Breast epithelium (tissue), 4 donors: ENCODE measurements at places on chromosomes 7 and 10. TPM values are rescaled to one million over a fixed set of nuclear protein-coding genes. Genes with fewer than 3 reads are reported as not detected.

DNA sequence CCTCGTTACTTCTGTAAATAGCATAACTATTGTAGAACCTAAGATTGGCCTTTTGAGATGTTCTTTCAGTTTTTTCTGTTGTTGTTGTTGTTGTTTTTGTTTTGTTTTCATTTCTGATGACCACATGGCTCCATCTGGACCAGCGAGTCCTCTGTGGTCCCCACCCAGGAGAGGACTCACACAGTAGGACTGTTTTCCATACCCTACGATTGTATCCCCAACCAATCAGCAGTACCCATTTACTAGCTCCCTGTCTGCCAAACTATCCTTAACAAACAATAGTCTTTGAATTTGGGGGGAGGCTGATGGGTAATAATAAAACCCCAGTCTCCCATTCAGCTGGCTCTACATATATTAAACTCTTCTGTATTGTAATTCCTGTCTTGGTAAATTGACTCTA lies 329.5 kb downstream of the SEMA3D start:
- no peaks in the 10 kb centered on the region for H3K27me3 ChIP-seq
- H3K4me1 ChIP-seq: no peaks in the 10 kb centered on the region
- no peak overlapping the region for H3K27ac ChIP-seq
- DNase-seq: no peak
- no peak overlapping the region for H3K4me3 ChIP-seq

- no peak overlapping the region for H3K27ac ChIP-seq
- no peaks in the 10 kb centered on the region for H3K27me3 ChIP-seq
- no peaks in the 10 kb centered on the region for H3K36me3 ChIP-seq
- no peak overlapping the region for H3K4me3 ChIP-seq
- DNase-seq: no peak
These were observed 9.7 kb upstream of the MKRN1 start for GRCh38 chr7:140489026-140489359.

CUEDC2 gene
- 49.8 TPM for total RNA-seq

SLC39A12 gene
- total RNA-seq: 0.88 TPM

UNCX gene
- total RNA-seq: not detected

- H3K27ac ChIP-seq: no peak overlapping the region
- no peak for DNase-seq
- H3K4me1 ChIP-seq: peaks cover 16% of the 10 kb centered on the region
- H3K36me3 ChIP-seq: no peaks in the 10 kb centered on the region
These were observed 90.3 kb downstream of the INPP5A start for GRCh38 chr10:132627666-132628531.

GRCh38 chr10:84262190-84262956 lies 17.5 kb downstream of the RGR start:
- no peak overlapping the region for H3K4me3 ChIP-seq
- no peaks in the 10 kb centered on the region for H3K4me1 ChIP-seq
- no peaks in the 10 kb centered on the region for H3K36me3 ChIP-seq
- no peak overlapping the region for H3K27ac ChIP-seq

- H3K27ac ChIP-seq: no peak overlapping the region
- no peaks in the 10 kb centered on the region for H3K36me3 ChIP-seq
- H3K4me1 ChIP-seq: no peaks in the 10 kb centered on the region
- H3K27me3 ChIP-seq: no peaks in the 10 kb centered on the region
- H3K4me3 ChIP-seq: no peak overlapping the region
These were observed 20.1 kb upstream of the ITPRID1 start for GRCh38 chr7:31493714-31494181.

ZNF679 gene
- total RNA-seq: not detected

- no peaks in the 10 kb centered on the region for H3K36me3 ChIP-seq
- no peaks in the 10 kb centered on the region for H3K27me3 ChIP-seq
- no peak overlapping the region for H3K4me3 ChIP-seq
- DNase-seq: peak; percentile 39
- no peaks in the 10 kb centered on the region for H3K4me1 ChIP-seq
These were observed 122.3 kb downstream of the VIPR2 start for GRCh38 chr7:159022238-159022993.

GRCh38 chr10:72336259-72337038 lies 18.3 kb downstream of the DNAJB12 start:
- peak overlapping the region; percentile 97 for H3K27ac ChIP-seq
- DNase-seq: no peak
- peak overlapping the region; percentile 40 for H3K4me3 ChIP-seq
- no peaks in the 10 kb centered on the region for H3K27me3 ChIP-seq
- no peaks in the 10 kb centered on the region for H3K36me3 ChIP-seq
- peaks cover 27% of the 10 kb centered on the region for H3K4me1 ChIP-seq
